ENCODE measurements at places on chromosomes 13 and 19. TPM values are rescaled to one million over a fixed set of nuclear protein-coding genes. Genes with fewer than 3 reads are reported as not detected.
A peak's percentile ranks its signal among the peaks of the same experiment; 100 is the strongest.

- no peaks in the 10 kb centered on the region for H3K36me3 ChIP-seq
- no peak for DNase-seq
- H3K4me1 ChIP-seq = peaks cover 4% of the 10 kb centered on the region
- H3K27me3 ChIP-seq = peaks cover 49% of the 10 kb centered on the region
- no peak overlapping the region for H3K4me3 ChIP-seq
Observed at GRCh38 chr19:10516064-10516385, 1.2 kb downstream of the S1PR5 start.

- no peaks in the 10 kb centered on the region for H3K27me3 ChIP-seq
- peak; percentile 7 for DNase-seq
- H3K27ac ChIP-seq = no peak overlapping the region
Observed at GRCh38 chr19:46674416-46675178, 13.6 kb upstream of the DACT3 start.

Gene NAA16
- 6.6 TPM for total RNA-seq

Gene IGFL2
- total RNA-seq = not detected

Measured in IMR-90 (cell line).